Mesothelial cell of epicardium (in vitro differentiated cells): ENCODE measurements at places on chromosomes 1 and 21.
A peak's percentile ranks its signal among the peaks of the same experiment; 100 is the strongest.

DNA sequence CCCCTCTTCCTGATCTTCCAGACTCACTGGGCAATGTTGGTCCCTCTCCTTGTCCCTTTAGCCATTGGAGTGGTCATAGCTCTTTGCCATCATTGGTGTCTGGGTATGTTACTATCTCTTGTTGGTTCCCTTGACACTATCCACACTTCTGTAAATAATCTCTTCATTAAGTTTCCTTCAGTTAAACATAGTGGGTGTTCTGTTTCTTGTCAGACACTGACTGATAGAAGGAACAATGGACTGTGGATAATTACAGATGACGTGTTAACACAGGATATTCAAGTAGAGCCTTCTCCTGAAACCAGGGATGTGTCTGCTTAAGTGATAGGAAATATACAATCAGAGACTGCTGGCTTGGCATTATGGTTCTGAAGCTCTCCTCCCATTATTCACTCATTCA is 458.3 kb upstream of the USP24 start:
- no peak for DNase-seq

DNA sequence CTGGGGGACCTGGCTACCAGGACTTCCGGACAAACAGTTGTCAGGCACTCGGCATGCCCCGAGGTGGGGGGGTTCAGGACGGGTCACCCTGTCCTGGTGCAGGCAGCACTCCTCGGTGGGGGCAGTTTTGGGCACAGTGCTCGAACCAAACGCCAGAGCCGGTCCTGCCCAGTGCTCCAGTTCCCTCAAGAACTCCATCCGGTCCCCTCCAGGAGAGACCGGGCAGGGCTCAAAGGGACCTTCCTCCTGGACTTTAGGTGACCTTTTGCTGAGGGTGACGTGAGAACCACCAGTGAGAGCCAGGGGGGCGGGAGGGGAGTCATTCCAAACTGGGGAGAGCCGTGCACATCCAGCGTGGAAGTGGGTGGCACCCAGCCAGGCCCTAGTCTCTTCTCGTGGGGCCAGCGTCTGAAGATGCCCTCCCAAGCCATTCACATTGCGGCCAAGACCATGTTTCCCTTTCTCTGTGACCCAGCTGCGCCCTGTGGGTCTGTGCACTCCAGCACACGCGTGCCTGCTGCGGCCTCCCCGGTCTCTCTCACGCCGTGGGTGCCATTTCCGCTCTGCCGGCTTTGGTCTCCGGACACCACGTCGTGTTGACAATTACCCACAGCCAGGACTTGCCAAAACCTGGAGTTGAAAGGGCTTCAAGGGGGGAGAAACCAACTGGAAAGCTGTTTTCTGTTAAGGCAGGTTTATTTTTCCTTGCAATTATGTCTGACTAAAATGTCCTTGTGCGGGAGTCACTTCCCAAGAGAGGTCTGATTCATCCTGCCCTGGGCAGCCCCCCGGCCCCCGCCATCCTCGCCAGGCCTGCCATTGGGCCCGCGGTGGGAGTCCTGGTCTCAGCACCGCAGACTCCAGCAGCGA is 178.8 kb upstream of the ARHGEF16 start:
- no peak for DNase-seq

GRCh38 chr21:18155508-18156193 is 89.0 kb upstream of the CHODL start:
- DNase-seq, result no peak

DNA sequence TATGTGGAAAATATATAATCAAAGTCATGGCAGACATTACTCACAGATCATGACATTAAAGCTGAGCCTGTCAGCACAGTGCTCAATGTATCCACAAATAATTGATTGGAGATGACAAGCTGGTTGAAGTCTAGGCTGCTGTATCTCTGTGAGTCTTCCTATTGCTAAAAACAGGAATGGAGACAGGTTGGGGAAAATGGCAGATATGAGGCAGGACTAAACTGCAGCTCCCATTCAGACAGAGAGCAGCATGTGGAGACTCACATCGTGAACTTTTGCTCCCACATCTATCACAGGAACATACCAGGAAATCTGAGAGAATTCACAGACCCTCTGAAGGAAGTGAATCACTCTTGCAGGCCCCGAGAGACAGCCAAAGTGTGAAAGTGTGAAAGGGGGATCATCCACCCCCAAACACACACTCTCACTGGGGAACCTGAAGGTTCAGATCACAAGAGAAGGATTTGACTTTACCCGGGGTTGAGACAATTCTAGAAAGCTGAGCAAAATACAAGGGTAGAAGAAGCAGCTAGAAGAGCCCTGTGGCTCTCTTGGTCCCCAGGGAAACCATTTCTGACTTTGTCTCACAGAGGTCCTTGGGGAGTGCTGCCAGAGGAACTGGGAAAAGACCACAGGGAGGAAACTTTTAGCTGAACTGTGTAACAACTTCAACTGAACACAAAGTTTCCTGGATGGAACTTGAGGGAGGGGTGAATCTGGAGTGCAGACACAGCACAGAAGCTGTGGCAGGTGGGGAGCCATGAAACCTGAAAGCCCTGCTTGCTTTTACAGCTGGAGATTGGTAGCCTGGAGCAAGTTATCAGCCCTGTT is 173.4 kb downstream of the S1PR1 start:
- DNase-seq, result no peak

- no peak for DNase-seq
These were observed 23.1 kb downstream of the CRYZL1 start for GRCh38 chr21:33618407-33618806.

DNA sequence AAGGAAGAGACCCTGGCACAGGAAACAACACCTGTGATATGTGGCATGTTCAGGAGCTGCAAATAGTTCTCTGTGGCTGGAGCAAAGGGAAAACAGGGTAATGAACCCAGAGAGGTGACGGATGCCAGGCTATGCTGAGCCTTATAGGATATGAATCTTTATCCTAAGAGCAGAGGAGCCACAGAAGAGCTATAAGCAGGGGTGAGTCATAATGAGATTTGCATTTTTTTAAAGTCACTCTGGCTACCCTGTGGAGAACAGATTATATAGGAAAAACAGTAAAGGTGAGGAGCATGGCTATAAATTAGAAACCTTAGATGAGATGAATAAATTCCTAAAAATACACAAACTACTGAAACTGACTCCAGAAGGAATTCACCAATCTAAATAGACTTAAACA is 12.8 kb upstream of the MPL start:
- no peak for DNase-seq

GRCh38 chr1:93845538-93846205 is 33.3 kb downstream of the DNTTIP2 start:
- peak; percentile 40 for DNase-seq
